Osteocyte (in vitro differentiated cells): ENCODE measurements at places on chromosomes 1 and 21. TPM values are rescaled to one million over a fixed set of nuclear protein-coding genes. Genes with fewer than 3 reads are reported as not detected.

DNA sequence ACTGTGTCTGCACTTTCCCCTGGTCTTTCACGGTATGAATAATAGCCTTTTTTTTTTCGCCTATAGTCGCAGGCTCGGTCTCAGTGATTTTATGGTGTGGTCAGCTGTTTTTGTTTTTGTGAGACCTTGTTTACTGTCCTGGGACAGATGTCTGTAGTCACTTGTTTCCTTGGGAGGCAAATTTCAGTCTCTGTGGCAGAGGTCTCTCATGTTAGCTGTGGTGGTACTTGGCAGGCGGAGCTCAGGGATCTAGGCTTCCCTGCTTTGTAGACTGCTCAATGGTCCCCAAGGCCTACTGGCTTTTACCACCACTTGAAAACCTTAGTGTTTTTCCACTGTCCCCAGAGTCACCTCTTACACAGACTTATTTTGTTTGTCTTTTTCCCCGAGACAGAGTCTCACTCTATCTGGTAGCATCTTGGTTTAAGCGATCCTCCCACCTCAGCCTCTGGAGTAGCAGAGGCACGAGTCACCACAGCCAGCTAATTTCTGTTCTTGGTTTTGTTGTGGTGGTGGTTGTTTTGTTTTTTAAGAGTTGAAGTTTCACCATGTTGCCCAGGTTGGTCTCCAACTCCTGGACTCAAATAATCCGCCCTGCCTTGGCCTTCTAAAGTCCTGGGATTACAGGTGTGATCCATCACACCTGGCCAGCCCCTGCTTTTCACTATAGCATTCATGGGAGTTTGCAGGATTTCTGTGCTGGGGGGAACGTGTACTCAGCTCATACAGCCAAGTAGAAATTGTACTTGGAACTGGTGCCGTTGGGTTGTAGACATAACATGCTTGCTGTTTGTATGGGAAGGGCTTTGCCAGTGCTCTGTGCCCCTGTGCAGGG is 10.3 kb downstream of the RNU1-2 start:
- peaks cover 16% of the 10 kb centered on the region for H3K4me1 ChIP-seq
- no peaks in the 10 kb centered on the region for H3K27me3 ChIP-seq
- no peak overlapping the region for H3K4me3 ChIP-seq
- no peaks in the 10 kb centered on the region for H3K36me3 ChIP-seq
- DNase-seq, result no peak

LRRC38 gene
- total RNA-seq, result not detected in 2 replicates

CR1L gene
- total RNA-seq, result not detected in 2 replicates

ILDR2 gene
- total RNA-seq, result 0.16 TPM in 1 of 2 replicates, not detected in the other

DNA sequence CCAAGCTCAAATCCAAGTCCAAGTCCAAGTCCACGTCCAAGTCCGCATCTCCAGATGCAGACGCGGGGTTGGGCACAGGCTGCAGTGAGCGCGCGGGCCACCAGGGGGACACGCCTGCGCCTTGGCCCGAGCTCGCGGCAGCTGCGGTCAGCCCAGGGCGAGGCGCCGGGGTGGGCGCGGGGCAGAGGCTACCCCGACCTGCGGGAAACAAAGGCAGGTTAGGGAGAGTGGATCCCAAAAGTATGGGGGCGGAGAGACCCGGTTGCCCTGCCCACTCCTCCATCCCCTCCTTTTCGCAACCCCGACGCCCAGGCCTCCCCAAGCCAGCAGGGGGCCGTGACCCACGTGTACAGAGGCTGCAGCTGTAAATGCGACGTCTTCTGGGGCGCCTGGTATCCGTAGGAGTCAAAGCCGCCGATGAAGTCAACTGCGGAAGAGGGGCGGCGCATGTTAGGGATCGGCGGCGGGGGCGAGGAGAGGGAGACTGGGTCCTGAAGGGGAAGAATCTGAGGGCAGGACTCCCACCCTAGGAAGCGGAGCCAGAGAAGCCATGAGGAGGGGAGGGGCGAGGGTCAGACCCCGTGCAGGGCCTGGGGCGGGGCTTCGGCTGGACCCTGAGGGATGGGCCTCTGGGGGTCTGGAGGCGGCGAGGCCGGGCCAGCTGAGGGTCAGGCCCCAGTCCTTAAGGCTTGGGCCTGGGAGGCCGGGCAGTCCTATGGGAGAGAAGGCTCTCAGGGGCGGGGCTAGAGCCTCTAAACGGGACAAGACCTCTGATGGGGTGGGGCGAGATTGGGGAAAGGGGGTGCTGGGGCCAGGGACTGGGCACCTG is 58.0 kb downstream of the NKAIN1 start:
- H3K36me3 ChIP-seq, result no peaks in the 10 kb centered on the region
- peaks cover 6% of the 10 kb centered on the region for H3K4me1 ChIP-seq
- H3K27me3 ChIP-seq, result peaks cover 8% of the 10 kb centered on the region

- DNase-seq, result no peak
- no peak overlapping the region for H3K27ac ChIP-seq
- H3K27me3 ChIP-seq, result no peaks in the 10 kb centered on the region
- H3K4me1 ChIP-seq, result no peaks in the 10 kb centered on the region
These were observed 12.1 kb downstream of the LDLRAD2 start for GRCh38 chr1:21823980-21824702.

EVI5 gene
- 52.6 and 59.6 TPM in 2 replicates for total RNA-seq

DNA sequence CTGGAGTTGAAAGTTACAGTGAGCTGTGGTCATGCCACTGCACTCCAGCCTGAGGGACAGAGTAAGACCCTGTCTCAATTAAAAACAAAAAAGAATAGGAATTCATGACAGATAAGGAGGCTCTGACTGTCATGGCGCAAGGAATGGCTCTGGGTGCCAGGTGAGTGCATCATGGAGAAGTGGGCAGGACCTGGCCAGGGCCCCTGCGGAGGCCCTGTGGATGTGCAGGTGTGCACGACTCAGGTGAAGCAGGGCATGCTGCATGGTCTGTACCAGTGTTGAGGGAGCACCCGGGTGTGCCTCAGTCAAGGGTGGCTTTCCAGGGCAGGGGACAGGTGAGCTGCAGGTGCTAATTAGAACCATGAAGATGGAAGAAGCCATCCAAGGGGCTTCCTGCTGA is 14.0 kb downstream of the SLC1A7 start:
- H3K36me3 ChIP-seq, result no peaks in the 10 kb centered on the region
- no peak overlapping the region for H3K4me3 ChIP-seq

DNA sequence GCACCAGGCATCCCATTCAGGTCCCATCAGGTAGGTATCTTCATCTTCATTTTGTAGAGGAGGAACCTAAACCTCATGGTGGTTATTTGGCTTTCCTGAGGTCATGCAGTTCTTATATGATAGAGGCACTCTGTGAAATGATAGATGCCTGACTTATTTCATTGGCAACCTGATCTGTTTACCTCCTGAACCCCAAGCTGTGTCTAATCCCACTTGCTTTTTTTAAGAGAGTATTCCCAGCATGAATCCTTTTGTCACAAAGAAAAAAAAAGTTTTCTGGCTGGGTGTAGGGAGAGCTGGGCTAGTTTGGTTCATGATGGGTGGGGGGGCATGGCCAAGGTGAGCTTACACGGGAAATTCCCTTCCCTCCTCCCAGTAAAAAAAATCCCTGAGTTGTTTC is 154.2 kb downstream of the TENT5C start:
- DNase-seq, result no peak
- H3K27me3 ChIP-seq, result peaks cover 23% of the 10 kb centered on the region
- no peak overlapping the region for H3K4me3 ChIP-seq

- H3K36me3 ChIP-seq, result no peaks in the 10 kb centered on the region
- no peak overlapping the region for H3K4me3 ChIP-seq
- no peaks in the 10 kb centered on the region for H3K4me1 ChIP-seq
- no peaks in the 10 kb centered on the region for H3K27me3 ChIP-seq
- no peak for DNase-seq
- no peak overlapping the region for H3K27ac ChIP-seq
These were observed 18.7 kb upstream of the F5 start for GRCh38 chr1:169604781-169605560.

MARK1 gene
- 1.2 and 1.8 TPM in 2 replicates for total RNA-seq
